ENCODE measurements at places on chromosomes 2 and 18.

GRCh38 chr2:189285962-189286645 lies 106.5 kb upstream of the COL5A2 start:
- DNase-seq, result no peak

GRCh38 chr2:112055730-112056625 lies 909 bp downstream of the TMEM87B start:
- peak; percentile 69 for DNase-seq

DNA sequence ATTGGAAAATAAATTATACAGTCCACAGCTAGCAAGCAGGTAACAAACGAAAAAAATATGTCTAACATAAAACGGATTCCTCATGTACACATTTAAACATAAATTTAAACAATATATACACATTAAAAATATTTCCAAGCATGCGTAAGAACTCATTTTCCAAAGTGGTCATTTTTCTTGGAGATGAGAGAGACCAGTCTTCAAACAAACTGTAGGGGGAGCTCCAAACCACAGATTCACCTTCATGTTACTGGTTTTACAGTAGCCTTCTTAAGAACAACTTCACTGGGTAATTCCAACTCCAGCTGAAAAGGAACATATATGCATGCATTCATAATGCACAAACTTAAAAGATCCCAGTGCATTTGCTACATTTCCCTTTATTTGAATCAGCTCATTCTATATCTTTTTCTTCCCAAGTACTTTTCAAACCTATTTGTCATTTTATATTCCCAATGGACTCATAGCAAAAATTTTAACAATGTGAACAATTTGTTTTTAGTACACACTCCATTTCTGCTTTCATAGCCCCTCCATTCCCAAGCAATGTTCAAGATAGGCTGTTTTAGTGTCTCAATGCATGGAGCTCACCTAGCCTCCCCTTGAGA lies 4.7 kb upstream of the STAMBP start:
- DNase-seq, result peak; percentile 68

DNA sequence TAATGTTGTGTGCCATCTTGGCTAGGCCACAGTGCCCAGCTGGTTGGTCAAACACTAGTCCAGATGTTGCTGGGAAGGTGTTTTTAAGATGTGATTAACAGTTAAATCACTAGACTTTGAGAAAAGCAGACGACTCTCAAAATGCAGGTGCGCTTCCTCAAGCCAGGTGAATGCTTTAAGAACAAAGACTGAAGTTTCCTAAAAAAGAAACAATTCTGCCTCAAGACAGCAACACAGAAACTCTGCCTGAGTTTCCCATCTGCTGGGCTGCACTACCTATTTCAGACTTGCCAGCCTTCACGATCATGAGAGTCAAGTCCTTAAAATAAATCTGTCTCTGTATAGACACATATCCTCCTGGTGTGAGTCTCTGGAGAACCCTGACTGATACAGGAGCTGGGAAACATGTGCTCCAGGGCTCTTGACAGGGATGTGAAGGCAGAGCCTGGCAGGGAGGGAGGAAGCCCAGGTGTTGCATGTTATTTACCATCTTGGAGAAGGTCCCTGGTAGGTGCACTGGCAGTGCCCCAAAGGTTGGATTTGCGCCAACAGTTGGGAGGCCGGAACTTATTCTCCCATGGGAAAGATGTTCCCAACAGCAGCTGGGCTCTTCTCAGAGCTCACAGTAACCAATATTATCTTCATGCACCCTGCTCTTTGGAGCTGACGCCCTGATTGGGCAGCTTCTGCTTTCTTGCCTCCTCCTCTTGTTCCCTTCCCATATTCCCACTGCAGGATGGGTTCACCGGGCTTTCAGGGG lies 43.9 kb downstream of the ST6GAL2 start:
- no peak for DNase-seq

- no peak for DNase-seq
Measured at GRCh38 chr2:231342061-231342711, 53.3 kb upstream of the B3GNT7 start.

DNA sequence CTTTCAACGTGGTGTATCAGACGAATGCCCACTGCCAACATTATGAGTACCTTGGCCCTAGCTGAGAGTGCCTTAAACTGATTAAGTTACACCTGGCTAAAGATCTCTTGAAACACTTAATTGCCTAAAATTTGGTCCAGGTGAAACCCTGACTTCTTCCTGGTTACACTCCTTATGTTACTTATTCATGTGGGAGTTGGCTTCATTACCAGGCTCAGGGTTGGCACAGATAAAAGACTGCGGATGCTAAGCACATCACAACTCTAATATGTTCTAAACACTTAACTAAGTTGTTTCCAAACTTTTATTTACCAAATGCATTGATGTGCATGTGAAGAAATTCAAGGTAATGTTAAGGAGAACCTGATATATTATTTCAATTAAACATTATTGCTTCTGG lies 298.9 kb downstream of the TCF4 start:
- no peak for DNase-seq

DNA sequence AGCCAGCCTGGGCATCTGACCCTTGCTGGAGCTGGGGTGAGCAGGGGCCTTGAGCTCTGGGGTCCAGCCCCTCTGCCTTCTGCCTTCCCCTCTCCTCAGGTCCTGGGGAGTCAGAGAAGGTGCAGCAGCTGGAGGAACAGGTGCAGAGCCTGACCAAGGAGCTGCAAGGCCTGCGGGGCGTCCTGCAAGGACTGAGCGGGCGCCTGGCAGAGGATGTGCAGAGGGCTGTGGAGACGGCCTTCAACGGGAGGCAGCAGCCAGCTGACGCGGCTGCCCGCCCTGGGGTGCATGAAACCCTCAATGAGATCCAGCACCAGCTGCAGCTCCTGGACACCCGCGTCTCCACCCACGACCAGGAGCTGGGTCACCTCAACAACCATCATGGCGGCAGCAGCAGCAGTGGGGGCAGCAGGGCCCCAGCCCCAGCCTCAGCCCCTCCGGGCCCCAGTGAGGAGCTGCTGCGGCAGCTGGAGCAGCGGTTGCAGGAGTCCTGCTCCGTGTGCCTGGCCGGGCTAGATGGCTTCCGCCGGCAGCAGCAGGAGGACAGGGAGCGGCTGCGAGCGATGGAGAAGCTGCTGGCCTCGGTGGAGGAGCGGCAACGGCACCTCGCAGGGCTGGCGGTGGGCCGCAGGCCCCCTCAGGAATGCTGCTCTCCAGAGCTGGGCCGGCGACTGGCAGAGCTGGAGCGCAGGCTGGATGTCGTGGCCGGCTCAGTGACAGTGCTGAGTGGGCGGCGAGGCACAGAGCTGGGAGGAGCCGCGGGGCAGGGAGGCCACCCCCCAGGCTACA lies 3.8 kb downstream of the EMILIN1 start:
- no peak for DNase-seq

GRCh38 chr18:21273568-21273967 lies 31.5 kb downstream of the GREB1L start:
- DNase-seq, result no peak

DNA sequence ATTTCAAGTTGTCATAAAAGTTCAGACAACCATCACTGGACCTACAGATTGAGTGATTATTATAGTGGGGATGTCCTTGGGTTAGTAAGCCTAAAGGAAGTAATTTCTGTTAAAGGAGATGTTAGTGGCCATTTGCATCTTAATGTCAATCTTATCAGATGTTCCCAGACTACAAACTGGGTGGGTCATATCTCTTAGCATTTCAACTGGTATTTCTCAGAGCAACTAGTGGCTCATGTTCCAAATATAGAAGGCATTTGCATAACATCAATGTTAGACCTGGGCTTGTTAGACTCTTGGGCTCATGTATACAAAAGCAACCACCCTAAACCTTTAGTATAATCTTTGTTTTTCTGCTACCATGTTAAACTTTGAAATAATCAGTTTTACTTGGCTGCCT lies 17.9 kb downstream of the PLEKHA3 start:
- no peak for DNase-seq

DNA sequence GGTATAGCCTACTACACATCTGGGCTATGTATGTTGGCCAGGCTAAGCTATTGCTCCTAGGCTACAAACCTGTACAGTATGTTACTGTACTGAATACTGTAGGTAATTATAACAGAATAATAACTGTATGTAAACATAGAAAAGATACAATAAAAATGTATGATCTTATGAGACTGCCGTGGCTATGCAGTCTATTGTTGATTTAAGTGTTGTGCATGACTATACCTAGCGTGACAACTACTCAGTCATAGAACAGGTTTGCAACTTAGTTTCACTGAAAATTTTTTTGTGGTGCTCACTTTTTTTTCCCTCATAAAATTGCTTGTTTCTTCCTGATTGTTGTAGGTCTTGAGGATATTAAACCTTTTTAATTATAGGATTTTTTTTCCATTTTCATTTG lies 25.9 kb downstream of the KCMF1 start:
- DNase-seq, result no peak

- DNase-seq, result no peak
Measured at GRCh38 chr2:234145057-234145456, 94.6 kb downstream of the SPP2 start.

- no peak for DNase-seq
Measured at GRCh38 chr2:220999356-220999755, 572.7 kb downstream of the EPHA4 start.

- no peak for DNase-seq
Measured at GRCh38 chr2:37855283-37856041, 69.6 kb upstream of the RMDN2 start.

GRCh38 chr18:23983112-23983511 lies 31.4 kb upstream of the TTC39C start:
- DNase-seq, result no peak

- DNase-seq, result peak; percentile 20
Measured at GRCh38 chr2:156182132-156182531, 150.4 kb downstream of the NR4A2 start.

GRCh38 chr2:196220671-196221070 lies 49.3 kb upstream of the STK17B start:
- DNase-seq, result no peak

- no peak for DNase-seq
Measured at GRCh38 chr2:65030476-65031332, 25.5 kb upstream of the CEP68 start.

GRCh38 chr2:25414781-25415180 lies 73.1 kb upstream of the DNMT3A start:
- DNase-seq, result no peak

DNA sequence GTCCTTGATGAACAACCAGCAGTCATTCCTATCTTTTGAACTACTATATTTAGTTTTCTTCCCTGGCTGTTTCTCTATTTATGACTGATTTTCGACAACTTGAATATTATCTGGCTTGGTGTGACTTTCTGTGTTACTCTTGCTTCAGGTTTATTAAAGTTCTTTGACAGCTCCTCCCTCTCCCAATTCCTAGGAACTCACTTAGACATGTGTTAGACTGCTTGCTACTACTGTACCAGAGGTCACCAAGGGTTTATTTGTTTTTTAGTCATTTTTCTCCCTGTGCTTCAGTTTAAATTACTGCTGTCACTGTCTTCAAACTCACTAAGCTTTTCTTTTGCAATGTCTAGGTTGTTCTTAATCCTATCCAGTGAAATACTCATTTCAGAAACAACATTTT lies 90.5 kb downstream of the TMEM131 start:
- DNase-seq, result no peak

Measured in HepG2 (cell line).